ENCODE measurements at places on chromosomes 6 and 20.

DNA sequence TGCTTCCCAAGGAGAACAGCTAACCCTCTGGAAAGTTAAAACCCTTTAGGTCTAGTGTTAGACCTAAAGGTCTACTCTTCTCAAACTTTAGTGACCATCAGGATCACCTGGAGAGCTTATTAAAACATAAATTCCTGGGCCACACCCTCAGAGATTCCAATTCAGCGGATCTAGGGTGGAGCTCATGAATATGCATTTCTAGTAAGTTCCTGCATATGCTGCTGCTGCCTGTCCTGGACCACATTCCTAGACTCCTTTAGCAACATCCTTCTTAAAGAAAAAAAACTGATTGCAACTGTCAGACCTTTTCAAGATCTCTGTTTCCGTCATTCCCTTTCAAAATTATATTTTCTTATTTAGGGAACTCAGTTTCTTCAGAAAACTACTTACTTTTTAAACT, 31.2 kb downstream of the SNAP25 start:
- no peak for DNase-seq

- DNase-seq, result no peak
Measured at GRCh38 chr20:33437141-33437911, 6.2 kb downstream of the SNTA1 start.

GRCh38 chr6:105645156-105645555, 242.3 kb upstream of the PREP start:
- no peak for DNase-seq

DNA sequence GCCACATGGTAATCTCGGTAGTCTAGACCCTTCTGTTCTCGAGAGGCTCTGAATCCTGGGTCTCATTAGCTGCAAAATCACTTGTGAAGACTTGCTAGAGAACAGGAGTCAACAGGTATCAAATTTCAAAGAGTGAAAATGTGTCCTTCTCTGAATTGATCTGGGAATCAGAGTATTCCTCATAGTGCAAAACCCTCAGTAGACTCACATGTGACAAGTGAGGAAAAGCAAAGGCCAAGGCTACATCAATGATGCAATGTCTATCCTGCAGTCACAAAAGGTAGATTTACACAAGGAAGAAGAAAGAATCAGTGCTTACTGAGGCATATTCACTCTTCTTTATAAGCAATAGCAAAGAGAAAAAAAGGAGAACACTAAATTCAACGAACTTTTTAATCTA, 1220.0 kb upstream of the GJE1 start:
- no peak for DNase-seq

- peak; percentile 35 for DNase-seq
Measured at GRCh38 chr6:157597461-157598312, 216.7 kb downstream of the ZDHHC14 start.

- DNase-seq, result no peak
Measured at GRCh38 chr6:132961610-132962009, 147.2 kb downstream of the RPS12 start.

DNA sequence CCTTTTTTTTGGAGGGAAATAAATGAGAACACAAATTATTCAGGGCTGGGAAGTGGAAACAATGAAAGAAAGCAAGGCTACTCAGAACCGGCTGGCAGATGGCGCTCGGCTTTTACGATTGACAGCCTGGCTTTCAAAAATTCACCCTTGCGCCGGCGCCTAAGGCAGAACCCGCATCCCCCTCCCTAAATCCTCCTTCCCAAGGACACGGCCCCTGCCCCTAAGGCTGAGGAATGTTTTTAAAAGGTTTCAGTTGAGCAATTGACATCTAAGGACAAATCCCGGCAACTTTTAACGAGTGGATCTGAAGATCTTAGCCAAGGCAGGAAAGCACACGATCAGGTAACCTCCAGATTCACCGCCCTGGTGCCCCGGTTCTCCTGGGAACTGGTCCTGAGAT, 16.3 kb downstream of the GNAS start:
- DNase-seq, result no peak

DNA sequence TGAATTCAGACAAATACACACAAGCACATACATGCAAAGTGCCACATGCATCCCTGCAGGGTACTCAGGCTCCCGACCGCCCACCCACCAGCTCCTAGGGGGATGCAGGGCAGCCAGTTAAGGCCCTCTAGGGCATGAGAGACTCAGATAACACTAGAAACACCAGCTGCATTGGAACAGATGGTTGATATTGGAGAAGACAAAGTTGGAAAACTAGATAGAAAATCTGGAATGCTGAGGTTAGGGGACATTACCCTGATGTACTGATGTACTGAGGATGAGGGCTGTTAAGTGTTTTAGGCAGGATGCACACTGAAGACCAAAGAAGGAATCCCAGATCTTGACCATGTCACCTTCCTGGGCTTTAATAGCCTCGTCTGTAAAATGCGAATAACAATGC, 134.6 kb upstream of the ECI2 start:
- no peak for DNase-seq

- no peak for DNase-seq
Measured at GRCh38 chr20:61126369-61127195, 125.5 kb upstream of the CDH4 start.

DNA sequence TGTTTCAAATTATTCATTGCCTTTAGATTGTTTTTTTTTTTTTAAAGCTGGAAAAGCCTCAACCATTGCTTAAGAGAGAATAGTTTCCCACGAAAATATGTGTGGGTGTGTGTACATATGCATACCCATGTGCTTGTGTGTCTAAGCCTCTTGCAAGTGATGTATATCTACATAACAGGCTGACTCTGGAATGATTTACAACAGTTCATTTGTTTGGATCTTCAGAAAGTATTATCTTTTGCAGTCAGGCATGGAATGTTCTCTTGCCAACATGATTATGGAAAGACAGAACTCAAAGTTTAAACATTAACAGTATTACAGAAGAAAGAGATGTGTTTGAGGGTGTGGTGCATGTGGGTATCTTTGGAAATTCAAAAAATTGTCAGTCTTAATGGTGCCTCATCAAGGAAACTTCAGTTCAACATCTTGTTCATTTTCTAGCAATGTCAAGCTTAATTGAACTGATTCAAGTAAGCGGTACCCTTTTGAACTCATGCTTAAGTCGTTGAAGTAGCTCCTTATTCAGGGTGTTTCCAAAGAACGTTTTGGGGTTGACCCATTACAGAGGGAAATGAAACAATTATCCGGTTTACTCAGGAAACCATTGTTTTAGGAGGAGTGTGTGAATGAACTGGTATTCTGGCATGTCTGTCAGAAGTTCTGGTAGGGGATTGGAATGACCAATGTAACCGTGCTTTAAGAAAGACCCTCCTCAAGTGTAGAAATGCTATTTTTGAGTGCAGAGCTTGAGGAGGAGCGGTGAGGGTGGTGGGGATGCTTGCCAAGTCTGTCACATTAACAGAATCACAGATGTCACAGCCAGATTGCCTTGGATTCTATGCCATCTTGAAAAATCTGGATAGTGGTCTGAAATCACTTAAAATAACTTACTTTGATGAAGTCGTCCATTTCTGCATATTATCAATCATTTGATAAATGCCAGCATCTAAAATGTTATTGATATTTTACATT, 60.3 kb downstream of the ADGRG6 start:
- no peak for DNase-seq

GRCh38 chr6:44556046-44556445, 168.5 kb downstream of the CDC5L start:
- DNase-seq, result no peak

DNA sequence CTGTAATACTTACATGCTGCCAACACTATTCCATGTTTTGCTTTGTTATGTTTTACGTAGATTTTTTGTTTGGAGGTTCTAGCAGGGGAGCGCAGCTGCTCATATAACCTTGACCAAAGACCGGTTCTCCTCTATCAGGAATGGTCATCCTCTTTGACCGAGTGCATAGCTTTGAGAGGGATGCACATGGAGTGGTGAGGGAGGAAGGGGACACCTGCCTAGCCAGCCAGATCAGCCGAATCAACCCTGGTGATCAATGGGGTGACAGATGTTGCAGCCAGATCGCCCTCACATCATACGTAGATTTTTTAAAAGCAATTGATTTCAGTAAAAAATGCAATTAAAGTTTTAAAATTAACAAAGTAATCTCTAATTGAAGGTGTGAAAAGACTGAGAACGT, 6.3 kb downstream of the DSTN start:
- DNase-seq, result no peak

- no peak for DNase-seq
Measured at GRCh38 chr6:135265278-135265677, 84.2 kb downstream of the MYB start.

DNA sequence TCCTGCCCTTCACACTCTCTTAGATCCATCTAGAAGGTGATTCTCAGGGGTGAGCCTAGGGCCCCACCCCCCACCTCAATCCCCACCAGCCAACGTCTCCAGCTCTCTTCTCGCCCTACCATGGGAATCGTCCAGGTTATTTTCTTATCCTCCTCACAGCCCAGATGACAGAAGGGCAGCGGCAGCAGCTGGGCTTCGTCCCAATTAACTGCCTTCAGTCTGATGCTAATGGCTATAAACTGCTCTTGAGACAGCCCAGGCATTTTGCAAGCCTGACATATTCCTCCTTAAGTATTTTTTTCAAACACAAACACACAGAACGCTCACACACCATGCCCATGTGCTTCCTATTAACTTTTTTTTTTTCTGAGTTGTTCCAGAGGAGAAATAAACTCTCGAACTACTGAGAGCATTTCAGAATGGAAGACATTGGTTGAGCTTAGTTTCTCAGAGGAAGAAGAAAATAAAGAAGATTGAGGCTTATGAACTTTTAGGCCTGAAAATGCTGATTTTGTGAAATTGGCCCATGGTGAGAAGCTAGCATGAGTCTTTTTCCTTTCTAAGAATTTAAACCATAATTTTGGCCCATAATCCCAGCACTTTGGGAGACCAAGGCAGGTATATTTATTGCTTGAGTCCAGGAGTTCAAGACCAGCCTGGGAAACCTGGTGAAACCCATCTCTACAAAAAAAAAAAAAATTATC, 124.6 kb downstream of the EYA2 start:
- DNase-seq, result no peak

DNA sequence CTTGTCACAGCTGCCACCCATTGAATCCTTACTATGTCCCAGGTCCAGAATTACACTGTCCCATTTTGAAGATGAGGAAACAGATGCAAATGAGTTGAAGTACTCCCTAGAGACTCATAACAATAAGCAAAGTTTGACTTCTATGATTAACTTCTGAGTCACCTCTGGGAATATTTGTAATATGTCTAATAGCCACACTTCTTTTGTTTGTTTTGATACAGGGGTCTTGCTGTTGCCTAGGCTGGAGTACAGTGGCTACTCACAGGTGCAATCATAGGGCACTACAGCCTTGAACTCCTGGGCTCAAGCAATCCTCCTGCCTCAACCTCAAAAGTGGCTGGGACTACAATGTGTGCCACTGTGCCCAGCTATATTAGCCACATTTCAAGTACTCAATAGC, 11.4 kb upstream of the SOX12 start:
- no peak for DNase-seq

DNA sequence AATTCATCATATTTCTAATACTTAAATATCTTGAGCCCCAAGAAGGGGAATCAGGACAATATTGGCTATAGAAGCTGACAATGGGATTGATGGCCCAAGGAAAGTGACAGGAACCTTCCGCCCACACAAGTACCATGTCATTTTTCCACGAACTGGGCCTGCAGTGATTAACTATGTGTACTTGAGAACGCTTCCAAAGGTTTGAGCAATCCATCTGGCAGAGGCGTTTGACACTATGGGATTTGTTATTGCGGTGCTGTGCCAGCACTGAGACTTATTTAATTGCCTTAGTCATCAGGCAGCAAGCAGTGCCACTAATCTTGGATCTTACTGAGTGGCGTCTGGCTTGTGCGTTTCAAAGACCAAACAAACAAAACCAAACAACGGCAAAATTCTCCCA, 135.6 kb upstream of the UST start:
- no peak for DNase-seq

DNA sequence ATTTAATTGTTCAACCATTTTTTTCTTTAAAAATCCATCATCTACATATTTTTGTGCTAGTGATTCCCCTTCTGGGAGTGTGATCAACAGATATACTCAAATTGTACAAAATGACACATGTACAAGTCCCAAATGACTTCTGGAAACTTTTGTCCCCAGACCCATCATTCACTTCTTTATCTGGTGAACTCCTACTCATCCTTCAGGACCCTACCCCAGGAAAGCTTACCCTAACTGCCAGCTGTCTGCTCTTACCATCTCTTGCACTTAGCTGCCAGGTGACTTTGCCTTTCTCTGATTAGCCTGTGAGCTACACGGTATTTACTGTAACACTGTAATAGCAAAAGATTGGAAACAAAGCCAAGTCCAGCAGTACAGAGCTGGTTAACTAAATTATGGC, 55.3 kb downstream of the JPH2 start:
- DNase-seq, result no peak

DNA sequence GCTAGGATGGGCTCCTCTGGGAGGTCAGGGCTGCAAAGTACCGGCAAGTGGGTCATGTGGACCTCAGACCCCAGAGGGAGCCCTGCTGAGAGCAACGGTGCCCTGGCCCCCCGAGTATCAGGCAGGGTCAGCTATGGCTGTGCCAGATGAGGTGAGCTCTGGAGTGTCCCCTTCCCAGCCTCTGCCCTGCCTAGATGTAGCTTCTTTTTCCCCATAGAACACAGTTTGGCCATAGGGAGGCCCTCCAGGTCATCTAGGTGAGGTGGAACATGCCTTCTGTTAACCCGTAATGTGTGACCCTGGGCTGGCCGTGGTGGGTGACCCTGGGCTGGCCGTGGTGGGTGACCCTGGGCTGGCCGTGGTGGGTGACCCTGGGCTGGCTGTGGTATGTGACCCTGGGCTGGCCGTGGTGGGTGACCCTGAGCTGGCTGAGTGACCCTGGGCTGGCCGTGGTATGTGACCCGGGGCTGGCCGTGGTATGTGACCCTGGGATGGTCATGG, 21.2 kb upstream of the PCMTD2 start:
- DNase-seq, result no peak

DNA sequence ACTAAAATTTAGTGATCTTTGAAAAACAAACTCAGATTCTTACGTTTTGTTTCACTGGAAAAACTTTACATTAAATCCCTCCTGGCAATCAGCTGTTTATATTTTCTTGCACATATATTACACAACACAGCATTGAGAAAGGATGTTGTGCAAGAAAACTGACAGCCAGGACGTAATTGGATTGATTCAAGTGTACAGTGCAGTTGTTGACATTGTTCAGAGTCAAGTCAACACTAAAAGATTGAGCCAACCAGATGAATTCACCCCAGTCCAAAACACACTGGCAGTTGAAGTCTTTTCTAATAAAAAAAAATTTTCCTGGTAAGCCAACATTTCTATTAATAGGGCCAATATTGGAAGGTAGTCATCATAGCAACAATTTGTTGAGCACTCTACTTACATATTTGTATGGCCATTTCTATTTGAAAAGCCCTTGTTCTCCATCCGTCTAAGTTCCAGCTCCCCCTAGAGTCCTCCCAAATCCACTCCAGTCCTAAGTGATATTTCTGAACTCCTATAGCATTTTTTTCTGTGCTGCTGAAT, 20.9 kb upstream of the VNN1 start:
- no peak for DNase-seq

DNA sequence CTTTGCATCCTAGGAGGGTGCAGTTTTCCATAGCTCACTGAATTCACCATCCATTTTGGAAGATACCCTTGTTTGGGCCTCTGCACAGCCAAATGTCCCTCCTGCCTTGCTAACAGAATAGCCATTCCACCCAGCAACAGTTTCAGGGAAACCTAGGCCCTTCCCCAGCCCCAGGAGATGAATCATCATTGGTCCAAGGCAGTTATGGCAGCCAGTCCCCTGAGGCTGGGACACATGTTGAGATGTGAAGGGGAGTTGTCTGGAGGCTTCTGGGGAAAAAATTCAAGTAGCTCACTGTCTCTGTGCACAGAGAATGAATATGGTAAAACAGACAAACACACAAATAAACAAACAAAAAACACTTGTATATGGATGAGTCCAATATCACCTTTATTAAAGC, 17.4 kb upstream of the SIRPB2 start:
- no peak for DNase-seq

Data from activated naive CD4-positive, alpha-beta T cell treated with Interleukin-2 at 50 U/mL for 16 hours (primary cell).